ENCODE measurements at places on chromosomes 3 and 15. TPM values are rescaled to one million over a fixed set of nuclear protein-coding genes. Genes with fewer than 3 reads are reported as not detected.

Gene ACOX2
- 98.5 TPM for polyA plus RNA-seq

DNA sequence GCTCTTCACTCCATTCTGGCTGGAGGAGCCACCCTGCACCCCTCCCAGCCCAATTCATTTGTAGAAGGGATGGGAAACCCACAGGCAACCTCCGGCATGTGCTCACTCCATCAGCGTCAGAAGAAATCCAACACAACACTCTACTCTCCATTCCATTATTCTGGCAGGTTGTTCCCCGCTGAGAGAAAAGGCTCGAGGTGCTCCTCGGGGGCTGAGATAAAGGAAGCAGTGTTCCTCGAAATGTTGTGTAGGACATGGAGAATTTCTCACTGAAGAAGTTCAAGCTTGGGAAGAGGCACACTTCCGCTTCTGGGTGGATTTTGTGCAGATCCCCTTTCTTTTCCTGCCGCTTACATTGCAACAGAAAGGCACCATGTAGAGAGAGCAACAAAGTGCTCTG is 355.0 kb upstream of the CFAP20DC start:
- DNase-seq: no peak

Gene P3H2
- not detected for polyA plus RNA-seq

Gene MOBP
- not detected for polyA plus RNA-seq

DNA sequence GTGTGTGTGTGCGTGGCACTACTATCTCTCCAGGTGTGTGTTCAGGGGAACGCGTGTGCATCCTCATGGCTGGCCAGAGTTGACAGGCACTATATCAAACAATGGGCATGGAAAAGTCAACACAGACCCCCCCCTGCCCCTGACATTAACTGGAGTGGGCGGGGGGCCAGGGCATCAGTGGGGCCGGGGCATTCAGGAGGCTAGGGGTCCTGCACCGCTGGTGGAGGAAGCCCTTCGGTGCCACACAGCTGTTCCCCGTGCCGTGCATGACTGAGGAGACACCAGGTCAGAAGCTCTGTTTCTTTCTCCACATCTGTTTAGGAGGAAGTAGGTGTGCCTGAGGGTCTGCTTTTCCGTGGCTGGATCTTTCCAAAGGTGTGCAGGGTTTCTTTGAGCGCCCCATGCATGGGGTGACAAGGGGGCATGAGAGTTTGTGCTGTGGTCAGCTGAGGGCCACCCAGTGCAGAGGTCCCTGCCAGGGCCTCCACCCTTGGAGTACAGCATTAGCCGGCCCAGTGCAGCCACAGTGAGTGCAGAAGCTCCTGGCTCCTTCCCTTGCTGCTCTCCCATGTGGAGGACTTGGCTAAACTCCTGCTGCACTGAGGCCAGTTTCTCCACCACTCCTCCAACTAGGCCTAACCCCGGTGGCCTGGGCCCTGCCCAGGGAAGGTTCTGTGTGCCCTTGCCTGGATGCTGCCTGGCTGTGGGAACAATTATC is 7.5 kb downstream of the C3orf22 start:
- DNase-seq: no peak

DNA sequence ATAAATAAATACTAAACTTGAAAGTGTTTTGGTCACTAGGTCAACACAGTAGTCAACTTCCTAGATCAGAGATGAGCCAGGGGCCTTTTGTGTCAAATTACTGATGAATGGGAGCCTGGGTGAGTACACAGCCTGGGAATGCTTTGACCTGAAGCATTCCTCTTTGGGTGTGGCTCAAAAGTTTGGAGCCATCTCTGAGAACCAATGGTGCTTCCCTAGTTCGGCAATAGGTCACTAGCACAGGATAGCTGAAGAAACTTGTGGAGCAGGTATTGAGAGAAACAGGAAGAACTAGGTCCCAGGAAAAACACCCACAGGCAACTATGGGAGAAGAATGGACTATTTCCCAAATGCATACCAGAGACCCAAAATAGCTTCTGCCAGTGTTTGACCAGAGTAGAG is 56.6 kb upstream of the PLXND1 start:
- peak; percentile 83 for DNase-seq

Gene ZCWPW2
- 0.17 TPM for polyA plus RNA-seq

DNA sequence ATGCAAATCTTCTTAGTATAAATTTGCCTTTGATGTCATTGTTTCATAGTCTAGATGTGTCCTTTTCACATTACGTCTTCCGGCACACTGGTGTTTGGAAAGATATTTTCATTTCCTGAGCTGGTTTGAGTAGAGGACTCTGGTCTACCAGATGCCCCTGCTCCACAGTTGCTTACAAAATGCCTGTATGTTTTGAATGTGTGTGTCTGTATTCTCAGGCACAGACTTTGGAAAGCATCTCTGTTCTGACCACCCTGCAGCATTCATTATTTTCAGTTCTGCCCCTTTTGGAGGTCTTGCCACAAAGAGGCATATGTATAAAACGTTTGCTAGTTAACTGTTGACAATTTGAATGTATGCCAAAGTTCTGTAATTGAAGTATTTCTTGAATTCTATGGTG is 236.0 kb upstream of the GOLIM4 start:
- DNase-seq: no peak

DNA sequence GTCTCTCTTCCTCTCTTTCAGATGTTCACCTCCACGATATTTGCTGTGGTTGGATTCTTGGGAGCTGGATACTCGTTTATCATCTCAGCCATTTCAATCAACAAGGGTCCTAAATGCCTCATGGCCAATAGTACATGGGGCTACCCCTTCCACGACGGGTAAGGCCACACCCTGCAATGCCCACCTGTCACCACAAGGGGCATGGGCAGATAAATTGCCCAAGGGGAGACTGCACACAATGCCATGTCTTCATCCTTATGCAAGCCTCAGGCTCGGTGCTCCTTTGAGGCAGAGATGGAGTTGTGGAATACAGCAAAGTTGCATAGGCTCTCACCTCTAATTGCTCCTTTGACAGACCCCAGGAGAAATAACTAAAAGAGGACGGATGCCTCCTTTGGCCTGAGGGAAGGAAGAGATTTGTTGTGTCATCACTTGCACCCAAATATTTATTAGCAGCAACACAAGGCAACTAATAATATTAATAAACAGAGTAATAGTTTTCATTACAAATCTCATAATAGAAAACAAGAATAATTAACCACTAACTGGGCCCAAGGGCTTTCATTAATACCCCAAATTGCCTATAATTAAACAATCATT is 13.2 kb downstream of the TM4SF4 start:
- no peak for DNase-seq

GRCh38 chr3:31354373-31354772 is 178.4 kb upstream of the STT3B start:
- no peak for DNase-seq

GRCh38 chr3:123343296-123344174 is 105.4 kb downstream of the ADCY5 start:
- DNase-seq: no peak

DNA sequence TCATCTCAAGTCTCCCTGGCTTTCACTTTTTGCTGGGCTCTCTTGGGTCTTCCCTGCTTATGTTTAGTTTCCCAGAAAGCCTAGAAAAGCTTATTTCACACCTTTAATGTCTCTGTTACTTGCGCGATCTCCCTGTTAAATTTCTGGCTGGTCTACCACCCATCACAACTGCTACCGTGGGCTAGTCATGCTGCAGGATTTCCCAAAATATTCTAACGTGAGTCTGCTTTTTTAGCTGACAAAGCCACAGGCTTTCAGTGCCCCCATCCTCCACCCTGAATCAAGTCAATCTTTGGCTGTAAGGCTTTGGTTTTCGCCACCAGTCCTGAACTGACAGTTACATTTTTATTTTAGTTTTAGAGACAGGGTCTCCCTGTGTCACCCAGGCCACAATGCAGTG is 74.1 kb downstream of the SUMF1 start:
- no peak for DNase-seq

Gene IQSEC1
- 20.2 TPM for polyA plus RNA-seq

GRCh38 chr3:106065831-106066230 is 197.0 kb upstream of the CBLB start:
- DNase-seq: no peak

DNA sequence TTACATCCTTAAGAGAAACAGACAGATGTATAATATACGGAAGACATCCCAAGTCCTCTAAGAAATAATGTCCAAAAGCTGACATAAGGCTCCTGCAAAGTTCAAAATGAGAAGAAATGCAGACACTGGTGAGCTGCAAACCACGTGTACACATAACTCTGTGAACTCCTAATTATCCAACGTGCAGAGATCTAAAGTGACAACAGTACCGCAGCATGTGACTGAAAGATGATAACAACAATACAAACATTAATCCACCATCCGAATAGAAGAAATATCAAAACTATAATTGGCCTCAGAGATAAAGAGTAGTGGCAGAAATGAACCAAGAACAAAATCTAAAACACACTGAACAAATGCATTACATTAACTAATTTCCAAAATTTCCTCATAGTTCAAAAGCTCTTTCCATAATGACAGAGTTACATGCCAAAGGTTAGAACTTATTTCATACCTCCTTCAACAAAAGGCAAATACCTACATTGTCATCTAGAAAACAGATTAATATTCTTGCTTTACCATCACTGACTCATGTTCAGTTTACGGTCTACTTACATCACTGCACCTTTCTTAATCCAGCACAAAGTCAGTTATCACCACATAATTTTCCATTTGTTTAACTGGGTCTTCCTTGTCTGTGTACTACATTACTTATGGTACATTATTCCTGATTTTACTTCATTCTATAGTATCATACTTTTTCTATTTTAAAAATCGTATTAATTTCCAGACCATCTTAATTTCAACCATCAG is 2.2 kb downstream of the PDCD10 start:
- no peak for DNase-seq

GRCh38 chr3:174331095-174331800 is 527.9 kb upstream of the NAALADL2 start:
- DNase-seq: no peak

DNA sequence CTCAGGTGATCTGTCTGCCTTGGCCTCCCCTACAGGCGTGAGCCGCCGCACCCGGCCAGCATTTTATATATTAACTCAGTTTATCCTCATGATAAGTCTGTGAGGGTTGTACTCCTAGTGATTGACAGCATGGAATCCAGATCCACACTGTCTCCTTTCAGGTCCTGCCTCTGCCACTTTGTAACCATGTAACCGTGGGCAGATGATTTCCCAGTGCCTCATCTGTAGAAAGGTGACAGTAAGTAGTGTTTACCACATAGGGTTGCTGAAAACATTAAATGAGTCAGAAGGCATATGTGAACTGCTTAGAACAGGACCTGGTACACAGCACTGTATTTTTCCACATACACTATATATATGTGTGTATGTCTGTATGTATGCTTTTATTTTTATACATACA is 2.4 kb downstream of the FYTTD1 start:
- DNase-seq: no peak

DNA sequence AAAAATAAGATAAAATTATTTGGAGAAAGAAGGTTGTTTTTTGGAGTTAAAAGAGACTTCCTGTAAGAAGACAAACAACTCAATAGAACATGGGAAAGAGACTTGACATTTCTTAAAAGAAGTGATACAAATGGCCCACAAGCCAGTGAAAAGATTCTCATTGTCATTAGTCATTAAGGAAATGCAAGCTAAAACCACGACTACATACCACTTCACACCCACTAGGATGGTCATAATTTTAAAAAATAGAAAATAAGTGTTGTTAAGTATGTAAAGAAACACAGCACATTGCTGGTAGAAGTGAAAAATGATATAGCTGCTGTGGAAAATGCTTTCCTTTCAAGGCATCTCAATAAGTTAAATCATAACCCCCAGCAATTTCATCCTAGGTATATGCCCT is 44.4 kb upstream of the GK5 start:
- no peak for DNase-seq

DNA sequence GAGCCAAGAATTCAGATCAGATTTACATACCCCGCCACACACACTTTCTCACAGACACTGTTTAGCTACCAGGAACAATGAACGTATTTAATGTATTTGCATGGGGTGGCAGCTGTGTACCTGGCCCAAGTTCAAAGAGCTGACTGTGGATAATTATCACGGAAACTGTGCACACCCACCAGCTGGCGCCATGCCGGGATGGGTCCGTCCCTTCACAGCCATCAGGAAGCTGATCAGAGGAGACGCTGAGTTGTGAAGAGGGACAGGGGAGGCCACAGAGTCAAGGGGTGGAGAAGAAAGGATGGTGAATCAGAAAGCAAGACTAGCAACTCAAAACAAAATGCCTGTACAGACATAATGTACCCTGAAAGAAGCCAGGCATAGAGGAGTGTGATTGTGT is 13.1 kb upstream of the PLA2G4D start:
- no peak for DNase-seq

DNA sequence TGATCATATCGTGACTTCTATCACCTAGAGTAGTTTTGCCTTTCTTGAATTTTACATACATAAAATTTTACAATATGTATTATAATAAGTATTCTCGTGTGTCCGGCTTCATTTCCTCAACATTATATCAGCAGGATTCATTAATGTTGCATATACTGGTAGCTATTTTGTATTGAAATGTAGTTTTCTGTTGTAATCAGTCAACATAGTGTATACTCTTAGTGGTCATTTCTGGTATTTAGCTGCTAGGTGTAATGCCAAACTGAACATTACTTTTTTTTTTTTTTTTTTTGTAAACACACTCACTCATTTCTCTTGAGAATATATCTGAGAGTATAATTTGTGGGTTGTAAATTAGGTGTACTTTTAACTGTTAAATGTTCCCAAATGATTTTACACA is 70.1 kb downstream of the CGNL1 start:
- DNase-seq: no peak

- no peak for DNase-seq
Measured at GRCh38 chr3:15347063-15347736, 14.8 kb upstream of the SH3BP5 start.

GRCh38 chr3:190019844-190020243 is 100.9 kb downstream of the P3H2 start:
- DNase-seq: no peak

Gene RGMA
- not detected for polyA plus RNA-seq

Gene ROPN1B
- polyA plus RNA-seq: not detected

Gene DAZL
- not detected for polyA plus RNA-seq

DNA sequence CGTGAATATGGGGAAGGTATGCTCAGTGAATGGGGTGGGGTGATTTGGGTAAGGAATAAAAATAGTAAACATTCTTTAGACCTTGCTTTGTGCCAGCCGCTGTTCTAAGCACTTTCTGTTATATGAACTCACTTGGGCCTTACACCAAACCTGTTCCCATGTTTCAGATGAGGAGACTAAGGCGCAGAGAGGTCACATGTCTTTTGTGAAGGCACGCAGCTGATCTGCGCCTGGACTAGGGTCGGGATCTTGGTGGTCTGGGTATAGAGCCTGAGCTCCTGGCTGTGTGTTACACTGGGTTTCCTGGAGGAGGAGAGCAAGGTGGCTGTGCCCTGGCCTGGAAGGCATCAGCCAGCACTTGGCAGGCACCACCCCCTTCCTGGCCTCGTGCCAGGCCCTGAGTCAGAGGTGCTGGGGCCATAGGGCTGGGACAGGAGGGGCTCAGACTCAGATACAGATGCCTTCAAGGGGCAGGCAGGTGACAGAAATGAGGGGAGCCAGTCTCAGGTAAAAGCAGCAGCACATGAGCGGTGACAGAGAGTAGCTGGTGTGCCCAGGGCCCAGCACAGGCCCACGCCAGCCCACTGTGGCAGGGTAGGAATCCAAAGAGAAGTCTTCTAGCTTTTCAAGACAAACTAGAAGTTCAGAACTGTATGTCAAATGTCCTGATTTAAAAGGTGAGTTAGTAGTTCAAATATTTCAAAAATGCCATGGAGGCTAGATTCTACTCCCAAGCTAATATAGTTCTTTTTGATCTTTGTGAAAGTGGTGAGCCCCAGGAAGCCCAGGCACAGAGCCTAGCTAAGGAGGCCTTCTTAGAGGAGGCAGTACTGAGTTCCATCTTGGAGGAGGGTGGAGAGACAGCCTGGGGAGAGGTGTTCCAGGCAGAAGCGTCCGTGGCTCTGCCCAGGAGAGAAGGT is 83.1 kb downstream of the DNAJB8 start:
- DNase-seq: peak; percentile 37
